ENCODE measurements at places on chromosomes 11 and 22. TPM values are rescaled to one million over a fixed set of nuclear protein-coding genes. Genes with fewer than 3 reads are reported as not detected.
A peak's percentile ranks its signal among the peaks of the same experiment; 100 is the strongest.

The CNGA4 gene
- total RNA-seq = not detected

DNA sequence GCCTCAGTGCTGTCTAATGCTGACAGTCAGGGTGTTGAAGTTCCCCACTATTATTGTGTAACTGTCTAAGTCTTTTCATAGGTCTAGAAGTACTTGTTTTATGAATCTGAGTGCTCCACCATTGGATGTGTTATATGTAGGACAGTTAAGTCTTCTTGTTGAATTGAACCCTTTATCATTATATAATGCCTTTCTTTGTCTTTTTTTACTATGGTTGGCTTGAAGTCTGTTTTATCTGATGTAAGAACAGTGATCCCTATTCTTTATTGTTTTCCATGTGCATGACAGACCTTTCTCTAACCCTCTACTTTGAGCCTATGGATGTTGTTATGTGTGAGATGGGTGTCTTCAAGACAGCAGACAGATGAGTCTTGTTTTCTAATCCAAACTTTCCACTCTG lies 107.8 kb upstream of the C11orf58 start:
- no peak for DNase-seq

The MFNG gene
- total RNA-seq = 1.7 TPM

GRCh38 chr22:25762147-25762546 lies 20.2 kb downstream of the MYO18B start:
- DNase-seq = no peak

DNA sequence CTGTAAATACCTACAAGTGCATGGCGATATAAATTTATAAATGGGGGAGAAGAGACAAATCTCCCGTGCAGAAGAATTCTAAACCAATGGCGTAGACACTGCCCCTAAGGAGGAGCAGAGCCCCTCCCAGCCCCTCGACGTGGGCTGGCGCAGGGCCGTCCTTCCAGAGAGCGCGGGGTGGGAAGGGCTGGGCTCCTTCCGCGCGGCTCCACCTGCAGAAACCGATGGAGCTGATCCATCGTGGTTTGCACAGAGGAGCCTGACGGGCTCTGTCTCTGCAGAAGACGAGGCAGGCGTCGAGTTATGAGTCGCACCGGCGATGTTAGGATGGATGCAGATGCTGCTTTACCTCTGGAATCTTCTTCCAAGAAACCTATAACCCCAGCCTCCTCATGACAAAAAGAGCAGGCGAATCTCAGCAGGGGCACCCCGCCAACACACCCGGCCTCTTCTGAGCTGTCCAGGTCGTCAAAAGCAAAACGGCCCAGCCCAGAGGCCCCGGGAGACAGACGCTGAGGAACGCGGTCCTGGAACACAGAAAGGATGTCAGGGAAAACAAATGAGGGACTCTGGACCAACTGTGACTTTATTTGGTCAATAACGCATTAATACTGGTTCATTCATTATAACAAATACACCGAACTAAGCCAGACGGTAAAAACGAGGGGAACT lies 11.0 kb upstream of the B4GALNT4 start:
- no peak for DNase-seq

The TYR gene
- not detected for total RNA-seq

- DNase-seq = no peak
Observed at GRCh38 chr22:38148245-38148644, 33.4 kb downstream of the PLA2G6 start.

GRCh38 chr22:45612940-45613339 lies 58.7 kb upstream of the ATXN10 start:
- no peak for DNase-seq

DNA sequence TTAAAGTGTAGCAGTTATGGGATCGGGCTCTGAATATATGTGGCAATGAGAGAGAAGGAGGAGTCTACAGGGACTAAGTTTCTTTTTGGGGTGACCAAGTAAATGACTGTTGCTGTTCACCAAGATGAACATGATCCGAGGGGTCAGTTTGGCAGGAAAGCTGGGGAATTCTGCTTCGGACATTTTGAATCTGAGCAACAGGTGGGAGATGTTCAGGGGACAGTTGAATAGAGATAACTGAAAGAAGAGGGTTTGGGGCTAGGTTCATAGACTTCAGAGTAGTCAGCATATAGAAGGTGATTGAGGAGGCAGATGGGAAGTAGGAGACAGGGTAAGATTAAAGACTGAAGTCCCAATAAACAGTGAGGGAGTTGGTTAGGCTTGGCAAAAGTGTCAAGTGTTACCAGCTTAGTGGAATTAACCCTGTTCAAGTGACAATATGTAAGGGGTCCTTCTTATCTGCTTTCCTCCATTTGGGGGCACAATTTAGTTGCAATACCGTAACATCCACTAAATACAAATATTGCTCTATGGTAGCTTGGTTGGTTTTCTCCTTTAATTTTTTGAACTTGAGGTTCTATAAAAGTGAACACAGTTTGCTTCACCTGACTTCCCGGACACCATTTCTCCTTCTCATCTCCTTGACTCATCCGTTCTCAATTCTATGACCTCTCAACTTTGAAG lies 2.9 kb upstream of the ENTHD1 start:
- DNase-seq = no peak

GRCh38 chr11:47565340-47566148 lies at the start of gene PTPMT1:
PTPMT1 (plus strand) TSS chr11:47565599; CDS start chr11:47565623, 24 bp downstream.
- DNase-seq = no peak

DNA sequence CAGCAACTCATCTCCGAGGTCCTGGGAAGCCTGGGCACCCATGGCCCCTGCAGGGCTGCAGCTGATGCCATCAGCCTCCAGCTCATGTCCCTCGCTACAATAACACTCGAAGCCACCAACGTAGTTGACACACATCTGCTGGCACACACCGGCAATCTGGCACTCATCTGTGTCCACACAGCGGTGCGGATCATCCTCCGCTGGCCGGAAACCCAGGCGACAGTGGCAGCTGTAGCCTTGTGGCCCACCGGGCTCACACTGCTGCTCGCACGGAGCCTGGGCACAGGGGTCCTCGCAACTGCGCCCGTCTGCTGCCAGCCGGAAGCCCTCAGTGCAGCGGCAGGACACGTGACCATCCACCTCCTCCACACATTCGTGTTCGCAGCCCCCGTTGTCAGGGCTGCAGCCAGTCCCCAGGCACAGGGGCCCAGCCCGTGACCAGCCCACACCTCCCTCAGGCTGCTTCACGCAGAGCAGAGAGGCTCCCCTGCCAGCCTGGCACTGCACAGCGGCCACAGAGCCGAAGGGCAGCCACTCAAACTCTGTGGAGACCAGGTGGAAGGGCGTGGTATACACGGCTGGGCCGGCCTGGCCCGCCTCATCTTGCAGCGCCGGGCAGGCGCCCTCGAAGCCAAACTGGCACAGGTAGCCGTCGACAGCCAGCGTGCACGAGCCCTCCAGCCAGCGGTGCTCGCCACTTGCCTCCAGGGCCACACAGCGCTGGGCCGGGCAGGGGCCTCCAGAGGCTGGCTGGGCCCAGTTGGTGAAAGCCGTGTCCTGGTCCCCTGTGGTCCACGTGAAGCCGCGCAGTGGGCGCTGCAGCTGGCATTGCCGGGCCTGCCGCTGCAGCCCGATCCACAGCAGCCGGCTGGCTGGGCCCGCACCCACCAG lies 678 bp downstream of the CD248 start:
- DNase-seq = no peak

- no peak for DNase-seq
Observed at GRCh38 chr11:78209478-78209877, 20.8 kb downstream of the USP35 start.

The APLNR gene
- not detected for total RNA-seq

The KBTBD3 gene
- total RNA-seq = 6.1 TPM

The SEPTIN3 gene
- total RNA-seq = 38.9 TPM

The SLC39A13 gene
- total RNA-seq = 20.9 TPM

The TMEM126A gene
- total RNA-seq = 33.7 TPM

The MRGPRX4 gene
- total RNA-seq = not detected

DNA sequence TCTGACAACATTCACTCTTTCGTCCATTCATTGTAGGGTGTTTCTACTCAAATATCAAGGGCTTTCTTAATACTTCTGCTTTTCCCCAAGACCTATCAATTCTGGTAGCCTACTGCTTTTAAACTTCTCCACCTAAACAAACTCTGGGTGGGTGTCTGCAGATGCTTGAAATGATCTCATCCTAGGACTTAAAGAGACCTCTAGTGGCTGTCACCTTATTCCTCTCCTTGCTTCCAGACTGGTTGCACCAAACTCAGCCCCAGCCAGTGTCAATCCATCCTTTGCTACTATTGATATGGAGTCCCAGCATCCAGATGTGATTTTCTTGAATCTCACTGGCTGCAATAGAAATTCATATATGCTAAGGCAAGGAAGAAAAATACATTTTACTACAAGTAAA lies 274.7 kb downstream of the NXPE2 start:
- DNase-seq = no peak

The OR10A2 gene
- not detected for total RNA-seq

DNA sequence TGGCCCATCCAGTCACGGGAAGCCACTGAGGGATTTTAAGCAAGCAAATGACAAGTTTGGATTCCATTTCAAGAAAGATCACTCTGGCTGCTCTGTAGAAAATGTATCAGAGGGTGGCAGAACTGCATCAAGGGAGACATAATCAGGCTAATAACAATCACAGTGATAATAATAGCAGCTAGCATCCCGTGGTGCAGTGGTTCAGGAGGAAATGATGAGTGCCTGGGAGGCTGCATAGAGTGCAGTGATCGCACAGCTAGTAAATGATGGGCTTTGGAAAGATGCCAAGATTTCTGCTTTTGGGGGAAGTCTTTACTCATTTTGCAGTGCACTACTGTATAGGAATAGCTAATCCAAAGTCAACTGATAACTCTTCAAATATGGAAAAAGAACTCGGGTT lies 35.8 kb downstream of the TNRC6B start:
- no peak for DNase-seq

- DNase-seq = no peak
Observed at GRCh38 chr11:102589047-102589459, 36.1 kb downstream of the MMP20 start.

The LARGE2 gene
- total RNA-seq = 111 TPM

DNA sequence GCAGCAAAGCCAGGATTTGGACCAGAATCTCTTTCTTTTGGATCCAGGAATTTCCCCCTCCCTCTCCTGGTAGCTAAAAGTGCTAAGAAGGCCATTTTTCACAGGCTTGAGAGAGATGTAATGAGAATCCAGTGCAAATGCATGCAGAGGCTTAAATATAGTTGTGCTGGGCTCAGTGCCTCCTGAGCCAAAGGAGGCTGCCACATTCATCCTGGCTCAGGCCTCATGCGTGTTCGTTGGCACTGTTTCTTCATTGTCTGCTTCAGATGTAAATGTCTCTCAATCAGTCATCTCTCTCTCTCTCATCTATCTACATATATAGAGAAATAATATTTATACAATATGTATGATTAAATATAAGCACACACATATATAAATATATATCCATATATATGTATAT lies 83.6 kb downstream of the INSC start:
- DNase-seq = peak; percentile 6

DNA sequence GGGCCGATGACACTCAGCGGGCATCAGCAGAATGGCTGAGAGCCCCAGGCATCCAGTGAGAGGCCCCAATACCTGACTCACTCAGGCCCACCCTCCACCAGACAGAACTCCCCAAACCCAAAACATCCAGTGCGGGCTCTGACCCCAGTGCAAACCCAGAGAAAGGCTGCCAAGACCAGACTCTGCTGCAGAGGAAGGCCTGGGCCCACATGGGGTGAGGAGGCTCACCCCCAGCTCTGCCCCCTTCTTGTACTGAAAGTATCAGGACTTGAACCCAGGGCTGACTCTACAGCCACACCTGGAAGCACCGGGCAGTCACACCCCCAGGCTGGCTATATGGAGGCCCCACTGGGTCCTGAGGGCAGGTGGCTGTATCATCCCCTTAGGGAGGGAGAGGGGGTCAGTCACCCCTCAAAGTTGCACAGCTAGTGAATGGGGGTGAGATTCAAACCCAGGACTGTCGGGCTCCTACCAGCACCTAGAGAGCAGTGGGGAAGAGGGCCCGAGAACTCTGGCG lies 49.3 kb downstream of the IGLL1 start:
- DNase-seq = no peak

DNA sequence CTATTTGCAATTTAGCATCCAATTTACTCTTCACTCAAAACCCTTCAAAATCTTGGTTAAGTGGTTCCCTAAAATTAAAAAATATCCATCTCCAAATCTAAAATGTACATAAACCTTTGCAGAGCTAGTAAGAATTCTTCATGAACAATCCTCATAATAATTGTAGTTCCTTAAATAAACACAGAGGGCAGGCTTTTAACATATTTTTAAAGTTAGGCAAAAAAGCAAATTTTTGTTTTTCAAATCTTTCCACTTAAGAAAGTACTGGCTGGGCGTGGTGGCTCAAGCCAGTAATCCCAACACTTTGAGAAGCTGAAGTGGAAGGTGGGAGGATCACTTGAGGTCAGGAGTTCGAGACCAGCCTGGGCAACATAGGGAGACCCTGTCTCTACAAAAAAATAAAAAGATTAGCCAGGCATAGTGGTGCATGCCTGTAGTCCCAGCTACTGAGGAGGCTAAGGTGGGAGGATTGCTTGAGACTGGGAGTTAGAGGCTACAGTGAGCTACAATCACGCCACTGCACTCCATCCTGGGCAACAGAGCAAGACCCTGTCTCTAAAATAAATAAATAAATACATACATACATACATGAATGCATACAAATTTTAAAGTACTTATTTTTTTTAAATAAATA lies 25.1 kb upstream of the PLAAT3 start:
- no peak for DNase-seq

- DNase-seq = peak; percentile 23
Observed at GRCh38 chr11:35943713-35944502, at the start of gene LDLRAD3. LDLRAD3 (plus strand) TSS chr11:35944062; CDS start chr11:35944099, 37 bp downstream.

- DNase-seq = no peak
Observed at GRCh38 chr11:121927097-121927785, 188.8 kb downstream of the BLID start.

The RPS13 gene
- total RNA-seq = 1,336 TPM

DNA sequence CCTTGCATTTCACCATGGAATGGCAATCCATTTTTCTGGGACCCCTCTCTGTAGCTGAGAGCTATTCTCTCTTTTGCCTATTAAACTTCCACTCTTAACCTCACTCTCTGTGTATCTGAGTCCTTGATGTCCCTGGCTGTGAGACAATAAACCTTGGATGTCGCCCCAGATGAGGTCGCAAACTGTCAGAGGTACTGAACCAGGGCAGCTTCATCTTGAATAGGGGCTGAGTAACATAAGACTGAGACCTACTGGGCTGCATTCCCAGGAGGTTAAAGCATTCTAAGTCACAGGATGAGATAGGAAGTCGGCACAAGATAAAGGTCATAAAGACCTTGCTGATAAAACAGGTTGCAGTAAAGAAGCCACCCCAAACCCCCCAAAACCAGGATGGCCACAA lies 68.0 kb downstream of the RSF1 start:
- peak; percentile 5 for DNase-seq

The CCDC73 gene
- total RNA-seq = not detected

The ST14 gene
- 25.7 TPM for total RNA-seq

The PRMT3 gene
- 25.0 TPM for total RNA-seq

The KDM4E gene
- not detected for total RNA-seq
